ENCODE measurements at places on chromosomes 4 and X.

GRCh38 chr4:153126137-153126536 lies 78.1 kb upstream of the TRIM2 start:
- no peak for DNase-seq

DNA sequence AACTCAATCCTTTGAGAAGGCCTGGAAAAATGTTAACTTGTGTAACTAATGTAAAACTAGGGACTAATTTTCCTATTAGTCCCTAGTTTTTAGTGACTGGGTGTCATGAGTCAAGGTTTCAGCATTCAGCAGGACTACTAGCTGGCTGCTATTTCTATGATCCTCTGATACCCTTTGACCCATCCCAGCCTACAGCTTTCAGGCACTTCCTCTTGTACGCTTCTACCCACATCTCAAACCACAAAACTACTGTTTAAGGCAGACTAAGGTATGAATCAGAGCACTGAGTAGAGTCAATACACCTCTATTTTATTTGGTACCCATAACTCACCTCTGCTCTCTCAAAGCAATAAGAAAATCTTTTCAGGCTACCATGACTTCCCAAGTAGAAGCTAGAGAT lies 809.6 kb downstream of the PDHA2 start:
- no peak for DNase-seq

GRCh38 chrX:122501652-122502051 lies 682.4 kb upstream of the GRIA3 start:
- DNase-seq = no peak

- no peak for DNase-seq
These were observed 55.7 kb upstream of the PDGFRA start for GRCh38 chr4:54173281-54173912.

GRCh38 chrX:129013574-129013973 lies 509.7 kb downstream of the SMARCA1 start:
- no peak for DNase-seq

- no peak for DNase-seq
These were observed 77.5 kb upstream of the CASK start for GRCh38 chrX:42000836-42001235.

DNA sequence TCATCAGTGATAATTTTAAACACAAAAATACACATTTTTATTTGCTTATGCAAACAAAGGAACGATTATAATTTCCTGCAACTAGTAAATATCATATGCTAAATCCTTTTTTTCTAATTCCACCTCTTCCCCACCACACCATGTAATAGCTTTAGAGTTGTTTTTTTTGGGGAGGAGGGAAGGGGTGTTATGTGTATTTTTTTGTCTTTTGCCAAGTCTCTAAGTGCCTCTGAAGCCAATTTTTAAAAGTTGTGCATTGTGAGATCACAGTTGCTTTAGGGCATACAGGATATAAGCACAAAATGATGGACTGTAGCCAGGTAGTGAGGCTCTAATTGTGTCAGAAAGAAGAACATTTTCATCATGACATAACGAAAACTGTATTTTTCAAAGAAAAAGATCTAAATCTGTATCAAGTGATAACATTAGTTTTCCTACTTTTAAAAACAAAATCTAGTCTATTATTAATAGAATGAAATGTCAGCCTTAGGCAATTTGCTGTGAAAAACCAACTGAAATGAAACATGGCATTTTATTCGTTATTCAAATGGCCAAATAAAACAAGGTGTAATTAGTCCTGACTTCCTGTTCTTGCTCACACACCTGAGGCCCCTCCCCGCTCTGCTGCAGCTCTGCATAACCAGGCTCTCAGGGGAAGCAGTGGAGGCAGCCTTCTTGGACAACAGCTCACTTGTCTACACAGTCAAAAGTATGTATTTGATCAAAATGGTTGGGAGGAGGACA lies 157.4 kb downstream of the PALLD start:
- peak; percentile 70 for DNase-seq

DNA sequence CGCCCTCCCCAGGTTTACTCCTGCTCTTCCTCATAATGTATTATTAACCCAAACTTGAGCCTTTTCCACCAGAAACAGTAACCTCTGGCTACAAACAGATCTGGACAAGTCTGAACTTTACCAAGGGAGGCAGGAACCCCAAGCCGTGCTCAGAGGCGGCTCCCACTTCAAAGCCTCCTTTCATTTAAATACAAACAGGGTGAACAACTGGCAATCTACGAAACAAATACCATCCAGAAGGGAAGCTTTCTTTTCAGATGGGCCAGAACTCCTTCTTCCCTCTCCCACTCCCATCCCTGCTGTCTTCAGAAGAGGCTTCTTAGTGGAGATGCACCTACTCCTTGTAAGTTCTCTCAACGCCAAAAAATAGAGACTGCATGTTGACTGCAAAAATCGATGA lies 2.1 kb upstream of the GPC4 start:
- no peak for DNase-seq

DNA sequence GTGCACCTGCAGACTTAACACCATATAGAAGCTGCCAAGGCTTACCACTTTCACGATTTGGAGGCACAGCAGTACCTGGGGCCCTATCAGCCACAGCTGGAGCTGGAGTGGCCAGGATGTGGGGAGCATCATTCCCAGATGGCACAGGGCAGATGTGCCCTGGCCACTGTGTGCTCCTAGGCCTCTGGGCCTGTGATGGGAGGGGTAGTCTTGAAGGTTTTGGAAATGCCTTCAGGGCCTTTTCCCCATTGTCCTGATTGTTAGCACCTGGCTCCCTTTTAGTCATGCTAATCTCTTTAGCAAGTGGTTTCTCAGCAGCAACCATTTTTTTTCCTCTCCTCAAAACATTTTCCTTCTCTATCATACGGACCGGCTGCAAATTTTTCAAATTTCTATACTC lies 490.2 kb downstream of the RAB28 start:
- DNase-seq = no peak

DNA sequence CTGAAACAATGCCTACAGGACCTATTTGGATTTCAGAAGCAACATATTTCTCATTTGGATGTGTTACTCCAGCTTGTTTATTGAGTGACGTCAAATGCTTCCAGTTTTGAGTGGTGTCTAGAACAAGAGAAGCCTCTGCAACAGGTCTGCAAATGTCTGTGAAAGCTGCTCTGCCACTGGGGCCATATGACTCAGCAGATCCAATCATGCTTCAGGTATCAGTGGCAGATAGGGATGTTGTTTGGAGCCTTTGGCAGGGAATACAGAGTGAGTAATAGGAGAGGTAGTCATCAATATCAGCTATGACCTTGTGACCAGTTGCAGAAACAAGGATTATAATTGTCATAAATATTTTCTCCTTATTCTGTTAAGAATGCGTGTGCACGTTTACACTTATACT lies 141.1 kb upstream of the ZXDA start:
- no peak for DNase-seq

- DNase-seq = no peak
These were observed 31.5 kb upstream of the ELF2 start for GRCh38 chr4:139208404-139208945.
